ENCODE measurements at places on chromosomes 5 and 9.

- no peak for DNase-seq
Measured at GRCh38 chr5:171834461-171834860, 48.8 kb downstream of the SMIM23 start.

GRCh38 chr9:94875300-94876020 is 149.0 kb downstream of the AOPEP start:
- DNase-seq: no peak

DNA sequence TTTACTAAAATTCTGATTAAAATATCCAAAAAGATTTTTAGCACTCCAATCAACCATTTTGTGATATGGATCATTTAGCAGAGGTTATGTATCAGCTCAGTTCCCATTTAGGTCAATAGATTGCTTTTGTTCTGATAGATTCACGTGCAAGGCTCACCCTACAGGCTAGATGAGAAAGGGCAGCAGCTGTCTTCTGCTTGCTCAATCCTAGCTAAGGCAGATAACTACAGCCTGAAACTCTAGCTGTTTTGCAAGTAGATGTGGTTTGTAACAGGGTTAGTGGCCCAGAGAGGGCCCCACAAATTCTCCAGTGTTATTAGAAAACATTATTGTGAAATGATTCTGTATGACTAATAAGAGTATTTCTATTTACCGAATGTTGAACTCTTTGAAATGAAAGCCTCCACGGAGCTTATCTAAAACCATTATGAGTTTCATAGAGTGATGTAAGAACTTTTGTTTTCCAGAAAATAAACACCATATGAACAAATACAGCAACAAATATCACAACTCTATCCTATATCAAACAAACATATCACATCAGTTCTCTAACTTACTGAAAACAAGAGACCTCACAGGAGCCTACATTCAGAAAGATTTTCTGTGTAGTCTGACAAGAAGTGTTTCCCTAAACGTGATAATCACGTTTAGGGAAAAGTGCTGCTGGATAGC is 841.9 kb upstream of the ACO1 start:
- DNase-seq: no peak

DNA sequence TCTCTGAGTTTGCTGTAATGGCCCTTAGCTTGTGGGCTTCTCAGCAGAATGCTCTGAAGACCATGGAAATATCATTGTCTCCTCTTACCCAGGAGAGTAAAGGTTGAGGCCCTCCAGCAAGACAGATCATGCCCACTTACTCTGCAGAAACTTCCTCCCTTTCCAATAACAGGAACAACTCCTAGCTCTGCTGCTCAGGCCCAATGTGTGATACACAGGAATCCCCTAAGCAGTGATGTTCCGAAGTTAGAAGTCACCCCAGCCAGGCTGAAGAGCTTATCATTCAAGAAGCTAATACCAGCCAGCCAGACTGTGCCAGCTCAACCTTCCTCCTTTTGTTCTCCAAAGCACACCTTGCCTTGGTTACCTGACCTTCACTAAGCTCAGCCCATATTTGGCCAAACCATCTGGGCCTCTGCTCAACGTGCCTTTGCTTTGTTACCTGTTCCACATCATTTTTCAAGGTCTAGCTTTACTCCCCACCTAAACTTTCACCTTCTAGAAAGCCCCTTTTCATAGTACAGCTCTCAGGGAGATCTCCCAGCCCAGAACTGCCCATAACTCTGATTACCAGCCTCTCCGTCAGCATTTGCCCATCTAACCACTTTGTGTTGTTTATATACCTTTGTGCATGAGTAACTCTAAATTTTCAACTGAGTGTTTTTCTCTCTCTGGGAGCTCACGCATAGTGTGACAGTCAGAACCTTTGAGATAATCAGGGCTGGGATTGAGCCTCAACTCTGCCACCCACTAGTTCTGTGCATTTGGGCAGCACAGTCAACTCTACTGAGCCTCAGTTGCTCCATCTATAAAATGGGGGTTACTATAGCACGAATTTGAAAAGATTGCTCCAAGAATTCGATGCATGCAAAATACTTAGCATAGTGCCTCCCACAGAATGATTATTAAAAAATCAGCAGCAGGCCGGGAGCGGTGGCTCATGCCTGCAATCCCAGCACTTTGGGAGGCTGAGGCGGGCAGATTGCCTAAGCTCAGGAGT is 107.6 kb upstream of the CPEB4 start:
- DNase-seq: no peak

DNA sequence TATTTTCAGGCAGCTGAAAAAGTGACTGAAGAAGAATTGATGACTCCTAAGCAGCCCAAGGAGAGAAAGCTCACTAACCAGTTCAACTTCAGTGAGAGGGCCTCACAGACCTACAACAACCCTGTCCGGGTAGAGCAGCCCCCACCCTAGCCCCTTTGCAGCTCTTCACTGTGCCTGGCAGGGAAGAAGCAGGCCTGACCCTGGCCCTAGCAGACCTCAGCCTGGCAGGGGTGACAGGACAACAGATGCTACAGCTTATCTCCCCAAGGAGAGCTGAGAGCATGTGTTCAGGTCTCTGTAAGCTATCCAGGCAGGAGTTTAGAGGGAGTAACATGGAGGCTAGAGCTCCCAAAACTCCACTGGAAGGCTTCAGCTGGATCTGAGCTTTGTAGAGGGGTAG is 31.8 kb downstream of the DNAI1 start:
- DNase-seq: no peak

DNA sequence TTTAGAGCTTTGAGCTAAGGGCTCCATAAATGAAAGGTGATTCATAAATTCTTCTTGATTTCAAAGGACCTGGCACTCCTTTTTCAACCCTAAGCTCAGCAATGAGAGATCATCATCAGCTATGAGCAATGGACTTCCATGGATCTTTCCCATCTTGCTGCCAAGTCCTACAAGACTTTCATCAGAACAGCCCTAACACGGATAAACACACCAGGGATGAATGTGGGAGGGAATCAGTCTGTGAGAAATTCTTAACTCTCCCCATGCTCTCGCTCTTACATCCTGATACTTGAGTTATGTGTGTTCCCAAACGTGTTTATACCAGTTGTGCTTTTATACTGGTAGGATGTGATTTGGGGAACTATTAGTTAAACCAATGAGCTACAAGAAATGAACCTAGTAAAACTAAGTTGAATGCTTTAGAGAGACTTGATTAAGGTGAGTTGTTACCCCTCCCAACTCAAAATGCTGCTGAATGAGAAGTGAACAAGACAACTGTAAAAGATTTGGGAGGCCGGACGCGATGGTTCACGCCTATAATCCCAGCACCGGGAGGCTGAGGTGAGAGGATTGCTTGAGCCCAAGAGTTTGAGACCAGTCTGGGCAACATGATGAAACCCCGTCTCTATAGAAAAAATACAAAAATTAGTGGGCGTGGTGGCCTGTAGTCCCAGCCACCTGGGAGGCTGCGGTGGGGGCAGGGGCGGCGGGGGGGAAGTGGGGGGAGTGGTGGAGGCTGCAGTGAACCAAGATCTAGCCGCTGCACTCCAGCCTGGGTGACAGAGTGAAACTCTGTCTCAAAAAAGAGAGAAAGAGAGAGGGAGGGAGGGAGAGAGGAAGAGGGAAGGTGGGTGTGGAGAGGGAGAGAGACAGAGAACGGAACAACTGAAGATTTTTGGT is 5.2 kb upstream of the RPL26L1 start:
- DNase-seq: no peak

GRCh38 chr5:169164481-169164925 is 136.4 kb downstream of the SLIT3 start:
- no peak for DNase-seq

DNA sequence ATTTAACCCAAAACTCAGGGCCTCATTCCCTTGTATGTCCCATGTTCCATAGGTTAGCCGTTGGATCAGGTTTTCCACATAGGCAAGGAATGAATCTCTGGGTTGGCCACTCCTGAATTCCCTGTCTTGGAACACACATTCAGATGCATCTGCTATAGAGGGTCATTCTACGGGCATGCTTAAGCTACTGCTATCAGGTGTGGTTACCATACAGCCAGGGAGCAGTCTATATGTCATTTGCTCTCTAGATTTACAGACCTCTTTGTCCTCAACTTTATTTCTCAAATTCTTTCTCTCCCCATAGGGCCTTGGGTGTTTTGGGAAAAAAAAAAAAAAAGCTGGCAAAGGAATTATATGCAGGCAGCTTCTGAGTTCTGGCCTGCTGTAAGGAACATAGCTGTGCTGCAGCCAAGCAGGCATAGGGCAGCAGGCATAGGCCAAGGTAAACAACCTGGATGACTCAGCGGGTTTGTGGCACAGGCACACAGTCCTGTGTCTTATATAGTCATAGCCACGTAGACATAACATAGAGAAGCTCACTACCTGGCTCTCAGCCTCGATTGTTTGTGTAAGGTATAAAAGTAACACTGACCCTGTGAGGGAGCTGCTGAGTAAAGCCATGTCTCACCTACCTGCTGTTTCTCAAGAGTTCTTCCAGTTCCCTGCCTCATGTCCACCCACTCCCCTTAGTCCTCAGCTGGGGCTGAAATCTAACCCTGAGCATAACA is 141.5 kb downstream of the OSTF1 start:
- no peak for DNase-seq

DNA sequence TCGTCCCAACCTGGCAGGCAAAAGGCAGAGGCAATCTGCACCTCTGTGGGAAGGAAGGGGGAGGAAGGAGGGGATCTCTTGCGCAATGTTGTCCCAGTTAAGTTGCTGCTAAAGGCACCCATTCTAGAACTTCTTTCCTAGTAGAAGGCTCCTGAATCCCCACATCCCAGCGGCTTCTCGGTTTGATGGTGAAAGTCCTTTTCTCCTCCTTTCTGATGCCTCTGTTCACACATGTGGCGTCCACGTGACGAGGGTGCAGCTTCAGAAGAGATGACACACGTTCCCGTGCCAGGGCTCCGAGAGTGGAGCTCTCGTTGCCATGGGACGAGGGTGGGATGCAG is 96.9 kb upstream of the FCN2 start:
- DNase-seq: no peak

- DNase-seq: no peak
Measured at GRCh38 chr5:158549311-158549710, 550.4 kb downstream of the EBF1 start.

DNA sequence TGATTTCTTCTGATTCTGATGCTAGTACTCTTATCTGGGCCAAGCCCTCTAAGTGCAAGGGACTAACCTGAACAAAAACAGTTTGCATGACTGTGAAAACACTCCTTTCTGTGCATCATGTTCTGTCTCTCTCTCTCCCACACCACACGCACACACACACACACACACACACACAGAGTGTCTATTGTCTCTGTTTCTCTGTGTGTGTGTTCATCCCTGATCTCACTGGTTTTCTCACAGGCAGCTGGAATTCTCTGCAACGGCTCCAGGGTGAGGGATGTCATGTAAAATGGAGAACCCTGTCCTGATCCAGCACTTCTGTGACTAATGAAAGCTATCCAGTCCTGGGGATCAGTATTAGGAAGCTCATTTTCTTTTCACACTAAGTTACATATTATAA is 453.1 kb upstream of the RGMB start:
- DNase-seq: no peak

GRCh38 chr5:34586117-34586885 is 69.8 kb upstream of the RAI14 start:
- no peak for DNase-seq

DNA sequence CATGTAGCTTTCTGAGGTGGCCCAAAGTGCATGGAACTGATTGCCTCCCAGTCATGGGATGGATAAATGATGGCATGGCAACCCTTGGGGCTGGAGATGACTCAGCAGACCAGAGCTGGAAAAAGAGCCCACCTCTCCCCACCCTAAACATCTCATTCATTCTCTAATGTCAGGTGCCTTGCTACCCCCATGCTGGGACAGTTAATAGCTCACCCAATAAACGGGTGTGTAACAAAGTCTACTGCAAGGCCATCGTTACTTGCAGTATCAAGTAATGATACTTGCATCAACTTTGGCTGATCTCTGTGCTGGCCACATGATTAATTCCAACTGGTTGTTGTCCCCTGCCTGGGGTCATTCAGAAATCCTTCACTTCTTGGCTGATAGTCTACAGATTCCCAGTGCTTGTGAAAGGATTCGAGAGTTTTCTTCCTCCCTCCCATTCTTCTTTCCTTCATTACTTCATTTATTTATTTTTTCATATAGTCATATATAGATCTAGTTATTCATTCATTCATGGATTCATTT is 122.8 kb upstream of the TRIM32 start:
- no peak for DNase-seq

DNA sequence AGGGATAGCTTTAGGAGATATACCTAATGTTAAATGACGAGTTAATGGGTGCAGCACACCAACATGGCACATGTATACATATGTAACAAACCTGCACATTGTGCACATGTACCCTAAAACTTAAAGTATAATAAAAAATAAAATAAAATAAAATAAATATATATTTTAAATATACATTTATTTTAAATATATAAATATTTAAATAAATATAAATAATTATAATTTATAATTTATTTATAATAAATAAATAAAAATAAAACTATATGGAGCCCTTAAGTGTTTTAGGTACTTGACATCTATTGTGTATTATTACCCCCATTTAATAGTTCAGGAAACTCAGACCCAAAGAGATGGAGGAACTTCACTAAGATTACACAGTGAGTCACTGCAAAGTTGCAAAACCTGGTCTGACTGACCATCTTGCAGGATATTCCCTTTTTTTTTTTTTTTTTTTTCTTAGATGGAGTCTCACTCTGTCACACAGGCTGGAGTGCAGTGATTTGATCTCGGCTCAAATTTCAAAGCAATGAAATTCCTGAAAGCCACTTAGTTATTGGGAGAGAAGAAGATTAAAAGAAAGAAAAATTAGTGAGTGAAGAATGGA is 5.8 kb upstream of the C5orf52 start:
- no peak for DNase-seq

- no peak for DNase-seq
Measured at GRCh38 chr9:84615544-84615943, 54.0 kb upstream of the NTRK2 start.

GRCh38 chr5:40571729-40572128 is 108.0 kb upstream of the PTGER4 start:
- no peak for DNase-seq

- no peak for DNase-seq
Measured at GRCh38 chr5:151130922-151131891, 26.4 kb downstream of the ANXA6 start.

- no peak for DNase-seq
Measured at GRCh38 chr9:92276331-92277032, 17.0 kb downstream of the IARS1 start.

DNA sequence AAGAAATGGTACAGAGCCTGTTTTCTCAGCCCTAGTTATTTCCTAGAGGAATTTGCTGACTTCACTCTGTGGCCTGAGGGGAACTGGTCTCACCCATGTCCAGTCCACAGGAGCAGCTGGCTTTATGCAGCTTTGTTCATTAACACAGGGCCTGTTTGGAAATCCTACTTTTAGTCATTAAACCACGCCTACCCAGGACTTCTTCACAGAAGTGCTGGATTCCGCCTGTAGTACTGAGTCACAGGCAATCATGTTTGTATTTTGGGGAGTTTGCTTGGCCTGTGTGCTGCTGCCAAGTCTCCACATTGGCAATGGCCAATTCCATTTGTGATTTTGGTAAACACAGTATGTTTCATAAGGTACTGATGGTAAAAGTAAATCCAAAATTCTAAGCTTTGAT is 52.8 kb downstream of the CTNND2 start:
- no peak for DNase-seq

- DNase-seq: no peak
Measured at GRCh38 chr9:120197605-120198004, 382.4 kb downstream of the CDK5RAP2 start.

- DNase-seq: no peak
Measured at GRCh38 chr5:176387384-176387925, 943 bp downstream of the NOP16 start.

- no peak for DNase-seq
Measured at GRCh38 chr5:113806904-113807303, 293.4 kb downstream of the YTHDC2 start.

All from KG1 (cell line).